ENCODE measurements at places on chromosomes 13 and 19. TPM values are rescaled to one million over a fixed set of nuclear protein-coding genes. Genes with fewer than 3 reads are reported as not detected.

GRCh38 chr13:46621792-46622629 is 69.0 kb downstream of the LRCH1 start:
- no peak for DNase-seq

DNA sequence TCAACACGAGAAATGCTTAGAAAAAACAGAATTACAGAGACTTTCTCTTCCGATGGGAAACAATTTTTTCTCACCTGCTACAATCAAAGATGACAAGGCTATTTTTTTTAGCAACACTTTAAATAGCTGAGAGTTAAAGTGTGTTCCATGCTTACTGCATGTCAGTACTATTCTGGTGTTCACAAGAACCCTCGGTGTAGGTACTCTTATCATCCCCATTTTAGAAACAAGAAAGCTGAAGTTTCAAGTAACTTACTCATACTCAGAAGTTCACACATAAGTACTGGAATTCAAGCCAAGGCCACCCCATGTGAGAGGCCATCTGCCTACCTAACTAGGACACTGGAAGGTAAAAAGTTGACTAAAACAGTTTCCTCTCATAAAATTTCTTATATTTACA is 9.0 kb upstream of the TNFRSF19 start:
- no peak for DNase-seq

DNA sequence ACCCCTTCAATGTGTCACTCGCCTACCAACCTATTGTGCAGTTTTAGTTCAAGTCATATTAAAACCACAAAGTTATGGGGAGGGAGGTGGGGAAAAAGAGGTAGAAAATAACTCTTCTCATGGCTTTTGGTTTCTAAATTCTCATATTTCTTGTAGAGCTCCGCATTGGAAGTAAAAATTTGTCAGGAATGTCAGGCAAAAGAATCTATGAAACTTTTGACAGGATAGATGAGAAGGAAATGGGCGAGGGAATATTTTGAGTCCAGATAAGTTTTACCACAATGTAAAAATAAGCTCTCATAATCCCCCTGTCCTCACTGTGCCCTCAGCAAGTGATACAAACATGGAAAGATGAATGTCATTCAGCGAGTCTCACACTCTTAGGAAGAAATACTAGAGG is 270.4 kb downstream of the DLEU7 start:
- no peak for DNase-seq

DNA sequence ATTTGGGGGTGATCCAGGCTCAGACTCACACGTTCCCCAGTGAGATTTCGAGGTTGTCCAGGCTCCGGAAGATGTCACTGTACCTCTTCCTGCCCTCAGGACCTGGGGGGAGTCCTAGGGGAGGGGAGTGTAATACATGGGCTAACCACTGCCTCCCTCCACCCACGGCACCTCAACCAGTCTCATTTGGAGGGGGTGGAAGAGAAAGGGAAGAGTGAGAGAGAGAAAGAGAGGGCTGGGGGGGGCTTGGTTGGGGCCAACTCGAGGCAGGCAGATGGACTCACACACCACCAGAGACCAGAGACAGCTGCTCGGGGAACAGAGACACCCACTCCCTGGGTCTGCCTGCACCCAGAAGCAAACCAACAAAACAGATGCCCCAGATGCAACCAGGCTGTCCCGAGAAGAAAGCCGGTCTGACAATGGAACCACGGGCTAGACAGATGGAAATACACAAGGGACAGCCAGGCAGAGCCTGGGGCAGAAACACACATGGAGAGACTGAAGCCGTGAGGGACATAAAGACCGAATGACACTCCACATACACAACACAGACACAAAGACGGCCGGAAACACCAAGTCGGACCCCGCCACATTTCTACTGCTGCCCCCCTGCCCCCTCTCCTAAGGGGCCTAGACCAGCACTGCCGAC is 825 bp downstream of the GMIP start:
- DNase-seq = no peak

The LIM2 gene
- total RNA-seq = not detected

DNA sequence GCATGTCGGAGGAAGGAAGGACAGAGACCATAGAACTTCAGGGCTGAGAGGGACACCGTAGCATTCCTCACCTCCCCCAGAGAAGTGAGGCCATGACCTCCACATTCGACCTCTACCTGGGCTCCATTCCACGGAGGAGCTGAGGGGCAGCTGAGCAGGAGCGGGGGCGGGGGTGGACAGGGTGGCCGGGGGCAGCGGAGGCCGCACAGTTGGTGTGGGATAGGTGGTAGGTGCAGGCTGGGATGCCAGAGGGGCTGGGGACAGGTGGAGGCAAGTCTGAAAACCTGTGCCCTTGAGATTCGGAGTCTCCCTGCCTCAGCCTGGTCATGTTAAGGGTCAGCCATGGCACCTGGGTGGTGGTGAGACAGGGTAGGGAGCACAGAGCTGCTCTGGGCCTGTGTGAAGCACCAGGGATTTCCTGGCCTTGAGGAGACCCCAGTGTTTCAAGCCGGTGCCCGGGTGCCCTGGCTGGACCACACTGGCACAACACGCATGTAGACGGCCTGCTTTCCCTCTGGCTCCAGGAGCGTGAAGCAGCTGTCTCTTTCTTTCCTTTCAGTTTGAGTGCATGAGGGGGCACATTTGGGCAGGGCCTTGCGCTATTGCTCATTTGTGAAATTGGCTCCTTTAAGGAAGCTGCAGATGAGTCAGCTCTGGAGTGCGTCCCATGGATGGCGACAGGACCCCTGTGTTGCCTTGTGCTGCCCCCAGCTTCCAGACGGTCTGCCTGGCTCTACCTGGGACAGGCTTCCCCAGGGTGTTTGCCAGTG is 51.8 kb downstream of the TSSK6 start:
- no peak for DNase-seq

- no peak for DNase-seq
Observed at GRCh38 chr13:87172166-87172835, 498.9 kb upstream of the SLITRK5 start.

The RXFP2 gene
- not detected for total RNA-seq

The MBD3L3 gene
- total RNA-seq = not detected

GRCh38 chr19:679418-680286 is 3.5 kb downstream of the FSTL3 start:
- peak; percentile 93 for DNase-seq

The RNF113B gene
- total RNA-seq = not detected

The CPAMD8 gene
- 8.4 TPM for total RNA-seq

The VN1R2 gene
- not detected for total RNA-seq

The KBTBD7 gene
- 4.6 TPM for total RNA-seq

Data from mesenteric fat pad (tissue), 1 donor.